Neural progenitor cell (in vitro differentiated cells): ENCODE measurements at places on chromosomes 11 and 22.

GRCh38 chr22:36368359-36368983 lies 19.3 kb downstream of the MYH9 start:
- peak; percentile 94 for DNase-seq

- no peak for DNase-seq
These were observed 81.4 kb downstream of the DBX1 start for GRCh38 chr11:20078846-20079245.

GRCh38 chr11:78391424-78391823 lies 26.2 kb downstream of the GAB2 start:
- no peak for DNase-seq

GRCh38 chr11:68993546-68993945 lies 12.8 kb upstream of the MRGPRD start:
- no peak for DNase-seq

DNA sequence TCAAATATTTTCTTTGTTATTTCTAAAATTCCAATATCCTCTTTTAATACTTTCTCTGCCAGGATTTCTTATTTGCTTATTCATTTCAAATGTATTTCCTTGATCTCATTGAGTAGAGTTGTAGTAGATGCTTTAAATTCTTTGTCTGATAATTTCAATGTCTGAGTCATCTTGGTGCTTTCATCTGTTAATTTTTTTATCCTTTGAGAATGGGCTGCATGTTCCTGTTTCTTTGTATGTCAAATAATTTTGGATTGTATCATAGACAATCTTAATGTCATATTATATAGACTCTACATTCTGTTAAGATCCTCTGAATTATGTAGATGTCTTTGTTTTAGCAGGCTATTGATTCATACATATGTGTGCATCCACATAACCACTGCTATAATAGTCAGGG lies 57.5 kb downstream of the MYEOV start:
- DNase-seq: no peak

DNA sequence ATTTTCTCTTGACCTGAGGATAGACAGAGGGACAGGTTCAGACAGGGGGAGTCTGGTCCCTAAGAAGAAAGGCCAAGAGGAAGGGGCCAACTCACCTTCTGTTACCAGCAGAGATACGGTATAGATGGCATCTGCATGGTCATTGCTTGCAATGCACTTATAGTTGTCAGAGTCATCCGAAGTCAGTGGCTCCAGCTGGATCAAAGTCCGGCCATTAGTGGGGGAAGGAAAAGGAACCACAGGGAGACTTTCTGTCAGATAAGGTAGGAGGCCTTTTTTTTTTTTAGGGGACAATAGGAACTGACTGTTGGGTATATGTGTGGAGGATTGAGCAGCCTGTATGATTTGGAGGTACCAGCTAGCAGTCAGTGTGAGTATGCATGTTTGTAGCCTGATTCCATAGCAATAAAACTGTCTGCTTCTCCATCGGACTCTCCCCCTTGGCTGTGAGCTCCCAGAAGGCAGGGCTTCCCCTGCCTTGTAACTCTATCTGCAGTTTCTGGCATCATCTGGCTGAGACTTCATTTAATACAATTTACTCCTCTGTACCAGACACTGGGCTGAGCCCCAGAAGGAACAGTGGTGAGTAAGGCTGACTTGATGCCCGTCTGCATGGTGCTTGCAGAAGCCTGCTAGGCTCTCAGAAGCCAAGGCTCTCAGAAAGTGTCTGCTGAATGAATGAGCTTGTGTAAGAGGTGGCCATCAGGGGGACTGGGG lies 5.7 kb downstream of the IGSF22 start:
- peak; percentile 29 for DNase-seq

DNA sequence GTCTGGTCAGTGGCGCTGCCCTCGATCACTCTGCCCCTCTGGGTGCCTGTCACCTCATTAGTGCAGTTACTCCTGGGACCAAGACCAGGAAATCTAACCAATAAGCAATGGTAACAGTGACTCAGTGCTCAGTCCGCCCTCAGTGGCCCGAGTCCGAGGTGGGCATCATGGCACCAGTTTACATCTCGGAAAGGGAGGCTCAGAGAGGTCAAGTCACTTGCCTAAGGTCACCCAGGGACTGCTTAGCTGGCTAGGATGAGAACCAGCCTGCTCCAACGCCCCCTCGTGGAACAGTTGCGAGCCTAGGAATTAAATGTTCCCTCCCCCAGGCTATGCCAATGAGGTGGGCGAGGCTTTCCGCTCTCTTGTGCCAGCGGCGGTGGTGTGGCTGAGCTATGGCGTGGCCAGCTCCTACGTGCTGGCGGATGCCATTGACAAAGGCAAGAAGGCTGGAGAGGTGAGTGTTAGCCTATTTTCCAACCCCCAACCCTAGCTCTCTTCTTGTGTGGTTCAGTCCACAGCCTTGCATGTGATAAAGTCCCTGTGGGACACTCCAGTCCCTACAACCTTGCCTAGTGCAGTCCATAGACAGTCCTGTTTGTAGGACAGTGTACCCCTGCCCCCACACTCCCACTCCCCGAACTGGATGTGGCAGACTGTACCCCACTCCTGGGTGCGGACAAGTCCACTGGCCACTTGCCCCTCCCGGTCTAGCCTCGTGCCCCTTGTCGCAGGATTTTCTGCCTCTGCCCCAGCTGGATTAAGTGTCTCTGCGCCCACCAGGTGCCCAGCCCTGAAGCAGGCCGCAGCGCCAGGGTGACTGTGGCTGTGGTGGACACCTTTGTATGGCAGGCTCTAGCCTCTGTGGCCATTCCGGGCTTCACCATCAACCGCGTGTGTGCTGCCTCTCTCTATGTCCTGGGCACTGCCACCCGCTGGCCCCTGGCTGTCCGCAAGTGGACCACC lies 1.1 kb downstream of the MTFP1 start:
- DNase-seq: peak; percentile 88

GRCh38 chr11:115819014-115819413 lies 314.8 kb upstream of the CADM1 start:
- DNase-seq: no peak

- DNase-seq: no peak
These were observed 7.1 kb downstream of the TMA7B start for GRCh38 chr22:39967103-39967829.

DNA sequence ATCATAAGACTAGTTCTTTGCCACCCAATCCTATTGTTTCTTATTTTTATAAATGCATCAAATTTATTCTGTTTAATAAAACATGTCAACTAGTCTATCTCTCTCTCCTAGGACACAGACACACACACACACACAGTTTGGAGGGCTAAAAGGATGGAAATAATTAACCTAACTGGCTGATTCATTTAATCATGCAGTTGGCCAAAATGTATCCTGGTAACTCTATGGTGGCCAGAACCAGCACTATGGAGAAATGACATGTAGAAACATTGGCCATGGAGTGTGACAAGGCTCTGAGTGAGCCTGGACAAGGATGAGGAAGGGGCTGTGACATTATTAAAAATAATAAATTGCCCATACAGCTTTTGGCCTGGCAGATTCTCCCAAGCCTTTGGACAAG lies 64.1 kb downstream of the CLPB start:
- no peak for DNase-seq

- DNase-seq: no peak
These were observed 25.3 kb upstream of the PATE1 start for GRCh38 chr11:125720781-125721180.

GRCh38 chr11:37946155-37946766 lies 1348.2 kb upstream of the RAG2 start:
- DNase-seq: peak; percentile 60

GRCh38 chr11:72013765-72014711 lies 15.3 kb downstream of the IL18BP start:
- no peak for DNase-seq

DNA sequence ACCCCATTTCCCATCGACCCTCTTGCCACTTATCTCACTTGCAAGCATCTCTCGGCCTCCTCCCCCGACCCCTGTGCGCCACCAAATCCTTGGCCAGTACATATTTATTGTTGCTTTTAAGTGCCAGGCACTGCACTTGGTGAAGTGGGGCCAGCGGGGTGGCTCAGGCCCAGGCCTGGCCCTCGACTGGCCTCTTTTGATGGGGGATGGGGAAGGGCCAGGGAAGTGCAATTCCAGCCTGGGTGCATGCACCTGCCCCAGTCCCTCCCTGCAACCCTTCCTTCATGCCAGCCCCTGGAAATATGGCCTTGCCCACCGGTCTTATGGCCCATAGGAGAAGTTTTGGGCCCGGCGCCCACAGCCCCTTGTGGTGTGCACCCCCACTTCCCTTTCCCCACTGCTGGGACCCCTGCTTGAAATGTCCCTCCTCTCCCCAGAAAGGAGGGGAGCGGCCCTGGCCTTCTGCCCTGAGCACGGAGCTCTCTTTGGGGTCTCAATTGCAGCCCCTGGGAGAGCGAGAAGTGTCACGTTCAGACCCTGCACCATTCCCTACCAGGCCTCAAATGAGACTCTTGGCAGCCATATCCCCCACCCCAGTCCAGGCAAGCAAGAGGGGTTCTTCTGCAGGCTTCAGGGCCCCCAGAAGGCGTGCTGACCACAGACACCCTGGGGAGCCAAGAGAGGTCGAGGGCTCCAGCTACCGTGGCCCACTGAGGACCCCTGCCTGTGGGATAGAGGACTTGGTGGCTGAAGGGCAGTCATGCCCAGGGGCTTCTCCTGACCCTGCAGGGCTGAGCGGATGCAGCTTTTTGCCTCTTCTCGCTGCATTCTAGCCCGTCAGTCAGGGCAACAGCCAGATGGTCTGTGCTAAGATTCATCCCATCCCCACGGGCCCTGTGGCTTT lies 961 bp downstream of the SUSD2 start:
- DNase-seq: peak; percentile 55

- DNase-seq: no peak
These were observed 67.5 kb downstream of the LHFPL7 start for GRCh38 chr22:24878969-24879368.

DNA sequence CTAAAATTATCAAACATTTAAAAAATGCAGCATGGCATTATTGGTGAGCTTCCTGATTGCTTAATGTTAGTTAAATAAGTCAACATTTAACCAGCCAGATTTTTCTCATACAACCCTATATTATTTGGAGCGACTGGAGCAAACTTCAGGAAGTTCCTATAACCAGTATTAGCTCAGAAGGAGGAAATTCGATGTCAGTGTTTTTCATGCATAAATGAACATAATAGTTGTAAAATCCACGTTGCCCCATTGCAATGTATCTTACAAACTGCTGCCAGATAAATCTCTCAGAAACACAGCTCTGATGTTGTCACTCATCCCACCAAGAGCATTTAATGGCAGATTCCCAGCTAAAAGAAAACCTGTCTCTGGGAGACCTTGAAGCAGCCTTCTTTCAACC lies 278.5 kb downstream of the CASP12 start:
- DNase-seq: no peak

- DNase-seq: peak; percentile 94
These were observed 518 bp downstream of the KMT5B start for GRCh38 chr11:68212421-68213134.

DNA sequence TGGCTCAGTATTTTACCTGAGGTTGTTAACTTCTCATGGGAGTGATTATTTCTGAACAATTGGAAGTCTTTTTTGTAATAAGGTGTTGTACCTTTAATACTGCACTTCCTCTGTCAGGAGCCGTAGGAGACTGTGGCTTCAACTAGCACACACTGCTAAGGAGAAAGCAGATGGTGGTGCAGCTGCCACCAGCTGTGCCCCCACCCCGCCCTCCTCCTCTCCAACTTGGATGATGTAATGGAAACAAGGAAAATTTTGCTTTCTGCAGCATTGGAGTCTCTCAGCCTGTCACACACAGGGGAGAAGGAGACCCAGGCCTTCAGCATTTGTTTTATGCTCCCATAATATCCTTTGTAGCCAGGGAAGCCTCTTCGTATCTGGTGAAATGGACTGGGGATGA lies 91.2 kb downstream of the TEAD1 start:
- DNase-seq: no peak

DNA sequence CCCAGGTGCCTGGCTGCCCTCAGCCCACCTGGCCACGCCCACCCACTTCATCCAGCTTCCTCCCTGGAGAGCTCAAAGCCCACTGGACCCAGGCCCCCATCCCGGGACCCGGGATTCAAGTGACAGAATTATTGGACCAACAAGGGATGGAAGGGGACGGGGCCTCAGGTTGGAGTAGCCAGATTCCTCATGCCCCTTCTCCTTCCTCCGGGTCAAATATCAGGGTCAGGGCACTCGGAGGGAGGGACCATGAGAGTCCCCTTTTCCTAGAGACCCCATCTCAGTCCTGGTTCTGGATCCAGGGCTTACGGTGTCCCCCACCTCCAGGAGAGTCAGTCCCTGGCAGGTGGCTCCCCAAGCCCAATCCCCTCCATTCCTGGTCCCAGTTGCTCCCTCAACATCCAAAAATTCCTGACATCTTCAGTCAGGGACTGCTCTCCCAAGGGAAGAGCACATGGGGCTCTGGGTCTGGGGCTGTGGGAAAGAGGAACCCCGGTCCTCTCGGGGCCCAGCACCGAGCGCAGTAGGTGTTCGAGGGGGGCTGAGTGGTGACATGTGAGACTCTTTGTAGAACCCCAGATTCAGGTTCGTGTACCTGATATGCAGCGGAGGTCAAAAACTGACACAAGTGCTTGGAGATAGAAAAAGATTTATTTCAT lies 37.7 kb downstream of the IGLL5 start:
- no peak for DNase-seq

- DNase-seq: no peak
These were observed 25.9 kb downstream of the CAT start for GRCh38 chr11:34464591-34465051.

DNA sequence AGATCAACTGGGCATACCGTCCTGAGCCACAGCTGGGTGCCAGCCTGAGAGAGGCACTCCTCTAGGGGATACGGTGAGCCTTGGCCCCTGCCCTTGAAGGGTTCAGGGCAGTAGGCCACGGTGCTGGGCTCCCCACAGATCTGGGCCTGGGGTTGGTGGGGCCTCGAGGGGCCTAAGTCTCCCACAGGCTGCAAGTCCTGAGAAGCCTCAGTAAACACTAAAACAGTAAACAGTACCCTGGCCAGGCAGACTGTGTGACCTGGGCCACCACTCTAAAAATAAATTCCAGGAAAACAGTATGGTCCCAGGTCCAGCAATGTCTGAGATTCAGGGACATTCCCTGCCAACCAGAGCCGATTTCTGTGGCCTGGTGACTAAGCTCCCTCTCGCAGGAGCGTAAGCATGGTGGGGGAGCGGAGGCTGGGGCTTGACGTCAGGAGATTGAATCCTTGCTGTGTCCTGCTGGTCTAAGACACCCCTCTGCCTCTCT lies 2.3 kb upstream of the RHOD start:
- DNase-seq: no peak

- DNase-seq: no peak
These were observed 368.9 kb downstream of the DDX10 start for GRCh38 chr11:109033627-109034338.

GRCh38 chr22:35620624-35621251 lies 3.6 kb upstream of the MB start:
- peak; percentile 41 for DNase-seq

GRCh38 chr11:133619397-133619796 lies 87.1 kb upstream of the OPCML start:
- DNase-seq: peak; percentile 15

GRCh38 chr11:61891331-61892084 lies at the start of gene FADS3:
Gene FADS3, minus strand, starts transcription at chr11:61891545. Its CDS starts 164 bp downstream, at chr11:61891381.
- DNase-seq: peak; percentile 90

GRCh38 chr11:8788616-8789015 lies 106.0 kb downstream of the RPL27A start:
- DNase-seq: no peak

GRCh38 chr11:133677387-133677786 lies 145.1 kb upstream of the OPCML start:
- no peak for DNase-seq
